GM12864 (cell line): ENCODE measurements at places on chromosomes 4 and X.

GRCh38 chrX:20230406-20230805, 36.3 kb downstream of the RPS6KA3 start:
- no peak for DNase-seq

DNA sequence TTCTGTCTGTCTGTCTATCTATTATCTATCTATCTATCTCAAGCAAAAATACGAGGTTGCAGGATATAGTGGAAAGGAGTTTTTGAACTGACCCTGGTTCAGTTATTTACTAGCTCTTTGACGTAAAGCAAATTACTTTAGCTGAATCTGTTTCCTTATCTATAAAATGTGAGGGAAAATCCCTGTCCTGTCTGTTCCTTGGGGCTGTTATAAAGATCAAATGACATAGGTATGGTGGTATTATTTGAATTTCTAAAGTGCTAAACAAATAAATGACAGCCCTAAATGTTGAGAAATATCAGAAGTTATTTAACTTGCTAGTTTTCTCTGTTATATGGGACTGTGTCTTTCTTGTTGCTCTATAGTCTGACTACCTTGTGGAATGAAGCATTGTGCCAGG, 55.0 kb downstream of the MAGEC1 start:
- no peak for DNase-seq

DNA sequence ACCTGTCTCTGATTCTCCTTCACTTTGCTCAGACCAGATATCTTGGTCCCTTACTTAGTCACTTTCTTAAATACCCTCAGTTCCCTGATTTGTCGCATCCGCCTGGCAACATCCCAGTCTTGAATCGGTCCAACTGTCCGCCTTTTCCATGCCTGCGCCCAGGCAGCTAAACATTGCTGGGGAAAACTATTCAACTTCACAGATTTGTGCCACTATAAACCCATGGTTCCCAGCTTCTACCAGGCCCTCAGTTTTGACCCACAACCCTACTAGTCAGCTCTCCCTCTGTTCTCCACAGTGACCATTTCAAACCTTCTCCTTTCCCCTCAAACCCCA, 451 bp upstream of the FGD1 start:
- DNase-seq = no peak

- DNase-seq = no peak
Observed at GRCh38 chrX:102669526-102669925, 18.2 kb downstream of the GPRASP1 start.

- DNase-seq = peak; percentile 1
Observed at GRCh38 chr4:47415719-47416118, 47.8 kb downstream of the COMMD8 start.

DNA sequence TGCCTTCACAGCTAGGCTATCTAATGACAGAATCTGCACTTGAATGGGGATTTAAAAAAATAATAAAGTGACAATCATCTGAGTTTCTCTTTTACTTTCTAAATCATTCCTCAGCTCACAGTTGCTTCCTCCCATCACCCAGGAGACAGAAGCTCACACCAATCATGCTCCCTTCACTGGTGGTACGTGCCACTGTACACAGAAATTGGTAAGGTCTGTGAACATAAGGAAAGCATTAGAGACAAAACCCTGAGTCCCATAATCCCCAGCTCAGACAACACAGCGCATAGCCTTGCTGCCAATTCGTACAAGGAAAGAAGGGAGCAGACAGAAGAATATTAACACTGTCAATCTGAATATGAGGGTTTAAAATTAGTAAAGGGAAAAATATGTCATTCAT, 133.1 kb downstream of the IDS start:
- DNase-seq = no peak

DNA sequence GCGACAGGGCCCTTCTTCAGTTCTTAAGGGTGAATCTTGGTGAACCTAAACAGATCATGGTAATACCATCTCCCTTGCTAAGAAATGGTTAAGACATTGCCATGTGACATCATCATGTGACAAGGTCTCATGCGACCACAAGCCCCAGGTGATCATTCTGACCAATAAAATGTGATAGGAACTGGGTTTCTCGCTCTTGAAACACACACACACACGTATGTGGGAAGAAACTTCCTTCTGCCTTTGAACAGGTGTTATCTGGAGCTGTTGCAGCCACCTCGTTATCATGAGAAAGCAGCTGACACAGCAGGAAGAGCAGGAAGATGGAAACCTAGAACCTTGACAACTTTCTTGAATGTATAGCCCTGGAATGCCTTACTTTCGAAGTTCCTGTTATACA, 10.2 kb downstream of the SOD3 start:
- DNase-seq = peak; percentile 3

DNA sequence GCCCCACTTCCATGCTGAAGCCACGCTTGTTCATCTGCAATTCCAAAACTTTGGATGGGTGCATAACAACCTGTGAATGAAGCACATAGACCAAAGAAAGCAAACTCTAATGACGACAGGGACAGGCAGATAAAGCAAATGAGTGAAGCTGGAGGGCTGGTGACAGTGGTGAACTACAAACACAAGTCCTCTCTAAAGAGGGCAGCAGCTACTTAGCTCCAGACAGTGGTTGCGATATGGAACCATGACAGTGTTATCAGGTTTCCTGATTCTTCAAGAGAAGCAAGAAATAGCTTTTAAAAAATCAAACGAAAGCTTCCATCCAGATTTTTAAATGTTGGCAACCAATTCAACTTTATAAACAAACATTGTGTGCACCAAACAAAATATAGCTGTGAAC, 23.8 kb downstream of the NOX1 start:
- DNase-seq = no peak

DNA sequence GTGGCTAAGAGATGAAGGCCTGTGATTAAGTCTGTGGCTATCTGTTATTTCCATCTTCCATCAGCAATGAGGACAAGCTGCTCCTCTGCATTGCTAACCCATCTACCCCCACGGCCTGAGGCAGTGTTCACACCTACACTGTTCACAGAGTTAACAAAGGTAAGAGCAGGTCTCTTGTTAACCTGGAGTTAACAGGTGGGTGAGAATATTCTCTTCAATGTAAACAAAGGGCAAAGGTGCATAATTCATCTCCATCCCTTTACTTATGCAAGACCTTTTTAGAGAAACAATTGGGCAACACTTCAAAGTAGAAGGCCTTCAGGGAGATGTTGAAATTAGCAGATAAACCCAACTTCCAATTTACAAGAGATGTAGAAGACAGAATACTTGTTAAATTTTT, 2.8 kb downstream of the SLC35A2 start:
- DNase-seq = no peak

- DNase-seq = no peak
Observed at GRCh38 chr4:60759518-60760245, 440.4 kb upstream of the ADGRL3 start.

GRCh38 chr4:145920205-145920604, 18.4 kb downstream of the ZNF827 start:
- DNase-seq = no peak

DNA sequence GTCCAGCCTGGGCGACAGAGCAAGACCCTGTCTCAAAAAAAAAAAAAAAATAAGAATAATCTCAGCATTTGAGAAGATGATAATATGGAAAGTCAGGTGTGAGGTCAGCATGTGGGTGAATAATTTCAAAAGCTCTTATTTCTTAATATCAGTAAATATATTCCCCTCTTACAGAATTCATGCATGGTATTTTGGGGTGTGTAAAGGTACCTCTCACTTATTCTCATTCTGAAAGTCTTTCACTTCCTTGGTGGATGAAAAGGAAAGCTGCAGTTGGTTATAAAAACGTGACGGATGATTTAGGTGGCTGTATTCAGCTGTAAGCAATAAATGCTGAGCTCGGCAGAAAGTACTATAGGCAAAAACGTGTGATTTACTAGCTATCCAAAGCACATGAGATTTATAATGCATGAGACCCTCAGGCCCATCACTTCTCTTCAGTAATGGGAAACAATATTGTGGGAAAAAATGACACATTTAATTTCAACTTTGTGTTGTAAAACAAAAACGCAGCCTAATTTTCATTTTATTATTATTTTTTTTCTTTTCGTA, 353.2 kb upstream of the MAGEB2 start:
- DNase-seq = no peak

- no peak for DNase-seq
Observed at GRCh38 chrX:20139966-20140365, 1.7 kb downstream of the EIF1AX start.

- no peak for DNase-seq
Observed at GRCh38 chr4:68299492-68300457, 50.1 kb downstream of the YTHDC1 start.

GRCh38 chr4:176781739-176782100, 11.0 kb downstream of the VEGFC start:
- no peak for DNase-seq

DNA sequence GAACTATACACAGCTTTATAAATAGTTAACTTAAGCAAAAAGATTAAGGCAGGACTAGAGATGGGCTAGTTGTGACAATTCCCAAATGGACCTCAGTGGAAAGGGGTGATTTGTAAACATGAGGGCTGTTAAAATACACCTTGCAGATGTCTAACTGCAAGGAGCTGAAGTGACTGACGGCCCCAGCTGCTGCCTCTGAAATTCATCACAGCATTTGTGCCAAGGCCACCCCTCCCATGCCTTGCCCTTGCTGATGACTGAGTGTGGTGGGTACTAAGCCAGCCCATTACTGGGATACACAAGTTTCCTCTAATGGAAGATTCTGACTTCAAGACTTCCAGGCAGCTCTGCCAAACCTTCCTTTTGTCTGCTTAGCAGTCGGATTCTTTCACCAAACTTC, 23.7 kb upstream of the EGFL6 start:
- DNase-seq = no peak

DNA sequence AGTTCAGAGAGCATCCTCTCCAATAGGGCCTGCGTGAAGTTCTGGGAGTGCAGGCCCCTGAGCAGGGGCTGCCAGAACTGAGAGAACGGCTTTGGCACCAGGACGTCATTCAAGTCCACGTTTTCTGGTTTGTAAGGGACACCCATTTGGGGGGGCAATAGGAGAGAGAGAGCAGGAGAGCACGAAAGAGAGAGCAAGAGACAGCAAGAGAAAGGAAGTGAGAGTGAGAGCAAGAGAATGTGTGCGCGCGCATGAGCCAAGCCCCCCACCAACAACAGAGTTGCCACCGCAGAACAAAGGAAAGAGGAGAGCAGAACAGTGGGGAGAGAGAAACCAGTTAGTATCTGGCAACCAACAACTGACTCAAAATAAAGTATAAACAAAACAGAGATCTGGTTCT, 10.4 kb downstream of the LAS1L start:
- no peak for DNase-seq

DNA sequence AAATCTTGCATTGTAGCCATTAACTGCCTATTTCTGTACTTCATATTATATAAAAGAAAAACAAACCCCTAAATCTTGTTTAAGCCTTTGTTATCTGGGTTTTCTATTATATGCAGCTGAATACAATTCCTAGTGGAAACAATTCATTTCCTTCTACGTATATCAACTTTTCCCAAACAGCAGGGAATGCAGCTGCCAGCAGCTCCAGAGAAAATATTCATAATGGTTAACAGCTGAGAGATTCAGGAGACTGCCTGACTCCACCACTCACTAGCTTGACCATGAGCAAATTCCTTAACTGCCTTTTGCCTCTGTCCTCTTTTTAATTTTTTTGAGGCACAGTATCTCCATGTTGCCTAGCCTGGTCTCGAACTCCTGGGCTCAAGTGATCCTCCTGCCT, 146.2 kb downstream of the SPATA18 start:
- DNase-seq = no peak

DNA sequence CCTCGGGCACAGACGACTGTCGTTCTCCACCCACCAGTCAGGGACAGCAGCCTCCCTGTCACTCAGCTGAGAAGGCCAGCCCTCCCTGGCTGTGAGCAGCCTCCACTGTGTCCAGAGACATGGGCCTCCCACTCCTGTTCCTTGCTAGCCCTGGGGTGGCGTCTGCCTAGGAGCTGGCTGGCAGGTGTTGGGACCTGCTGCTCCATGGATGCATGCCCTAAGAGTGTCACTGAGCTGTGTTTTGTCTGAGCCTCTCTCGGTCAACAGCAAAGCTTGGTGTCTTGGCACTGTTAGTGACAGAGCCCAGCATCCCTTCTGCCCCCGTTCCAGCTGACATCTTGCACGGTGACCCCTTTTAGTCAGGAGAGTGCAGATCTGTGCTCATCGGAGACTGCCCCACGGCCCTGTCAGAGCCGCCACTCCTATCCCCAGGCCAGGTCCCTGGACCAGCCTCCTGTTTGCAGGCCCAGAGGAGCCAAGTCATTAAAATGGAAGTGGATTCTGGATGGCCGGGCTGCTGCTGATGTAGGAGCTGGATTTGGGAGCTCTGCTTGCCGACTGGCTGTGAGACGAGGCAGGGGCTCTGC, 7.9 kb upstream of the MSANTD1 start:
- no peak for DNase-seq

DNA sequence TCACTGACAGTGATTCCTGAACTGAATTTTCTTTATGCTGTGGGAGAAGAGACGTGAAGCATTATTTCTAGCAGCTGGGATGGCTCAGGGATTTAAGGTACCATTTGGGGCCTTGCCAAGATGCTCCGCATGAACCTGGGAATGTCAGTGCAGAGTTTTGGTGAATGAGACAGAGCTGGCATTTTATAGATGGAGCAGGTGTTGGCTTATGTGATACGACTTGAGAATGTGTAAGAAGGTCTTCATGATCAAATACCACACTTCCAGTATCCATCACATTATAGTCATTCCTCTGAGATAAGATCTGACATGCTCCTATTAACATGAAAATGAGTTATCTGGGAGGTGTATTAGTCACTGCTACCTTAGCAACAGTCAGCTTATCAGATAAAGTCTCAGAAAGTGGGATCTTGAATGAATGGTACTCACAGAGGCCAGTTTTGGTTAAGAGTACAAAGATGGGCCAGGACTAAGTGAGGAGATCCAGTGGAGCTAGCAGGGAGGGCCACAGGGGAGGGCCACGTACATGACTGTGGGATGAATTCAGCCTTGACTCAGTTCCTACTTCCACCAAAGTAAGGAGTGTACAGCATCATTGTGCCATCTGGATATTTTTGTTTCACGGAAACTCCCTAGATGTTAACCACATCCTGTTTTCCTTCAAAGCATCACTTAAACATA, 116.7 kb downstream of the SPCS3 start:
- no peak for DNase-seq

DNA sequence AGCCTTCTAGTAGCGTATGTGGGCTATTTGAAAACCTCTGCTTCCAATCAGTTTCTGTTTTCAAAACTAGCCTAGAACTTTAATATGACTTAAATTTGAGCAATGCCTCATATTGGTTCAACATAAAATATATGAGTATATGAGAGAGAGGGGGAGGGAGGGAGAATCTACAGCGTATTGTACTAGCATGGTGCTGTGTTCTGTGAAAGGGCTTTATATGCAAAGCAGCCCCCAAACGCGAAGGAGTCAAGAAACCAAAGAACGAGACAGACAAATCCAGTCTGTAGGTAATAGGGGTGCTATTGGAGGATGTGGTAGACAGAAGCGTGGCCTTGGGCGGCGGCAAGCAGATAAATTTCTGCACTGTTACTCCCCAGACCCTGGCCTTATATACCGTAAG, 784 bp upstream of the ANXA5 start:
- DNase-seq = peak; percentile 26

- DNase-seq = no peak
Observed at GRCh38 chrX:120023259-120023658, 54.2 kb downstream of the RHOXF2B start.

DNA sequence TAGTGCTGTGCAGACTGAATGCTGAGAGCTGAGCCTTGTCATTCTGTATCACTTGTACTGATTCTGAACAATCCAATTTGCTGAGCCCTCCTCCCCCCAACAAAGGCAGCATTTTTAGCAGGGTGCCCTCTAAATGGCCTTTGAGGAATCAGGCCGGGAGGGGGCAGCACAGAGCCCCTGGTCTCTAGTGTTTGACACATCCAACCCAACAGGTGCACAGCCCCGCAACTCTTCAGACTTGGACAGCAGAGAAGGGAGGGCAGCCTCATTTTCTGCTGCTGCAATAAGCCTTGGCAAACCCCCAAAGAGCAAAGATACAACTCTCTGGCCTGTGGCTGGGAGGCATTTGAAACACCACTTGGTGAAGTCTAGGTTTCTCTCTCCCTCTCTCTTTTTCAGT, 3.4 kb downstream of the ATP1B4 start:
- no peak for DNase-seq
